ENCODE measurements at places on chromosomes 7 and 10.

- DNase-seq = no peak
Observed at GRCh38 chr7:157012113-157012547, 1.7 kb upstream of the MNX1 start.

GRCh38 chr7:28771906-28772622 is 186.1 kb downstream of the TRIL start:
- DNase-seq = no peak

GRCh38 chr10:103193820-103194529 is 903 bp upstream of the NT5C2 start:
- DNase-seq = no peak

GRCh38 chr10:118638680-118639079 is 43.2 kb upstream of the PRLHR start:
- no peak for DNase-seq

DNA sequence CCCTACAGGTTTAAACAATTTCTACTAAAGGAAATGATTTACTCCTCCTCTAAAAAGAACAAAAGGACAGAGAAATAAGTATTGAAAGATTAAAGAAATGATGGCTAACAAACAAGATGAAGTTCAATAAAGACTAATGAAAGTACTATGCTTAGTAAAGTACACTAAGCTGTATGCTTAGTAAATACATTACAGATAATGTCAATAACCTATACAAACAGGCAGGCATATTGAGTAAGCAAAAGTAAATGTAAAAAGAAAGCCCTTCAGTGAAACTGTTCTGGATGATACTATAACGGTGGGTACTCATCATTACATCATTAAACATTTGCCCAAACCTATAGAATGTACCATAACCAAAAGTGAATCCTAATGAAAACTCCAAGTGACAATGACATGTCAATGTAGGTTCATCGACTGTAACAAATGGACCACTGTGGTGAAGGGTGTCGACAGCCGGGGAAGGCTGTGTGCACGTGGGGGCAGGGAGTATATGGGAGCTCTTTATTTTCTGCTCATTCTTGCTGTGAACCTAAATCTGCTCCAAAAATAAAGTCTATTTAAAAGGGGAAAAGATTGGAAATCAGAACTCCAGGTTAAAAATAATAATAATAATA is 34.0 kb downstream of the CYTH3 start:
- no peak for DNase-seq

GRCh38 chr10:120782336-120782735 is 68.8 kb upstream of the WDR11 start:
- no peak for DNase-seq

- DNase-seq = no peak
Observed at GRCh38 chr7:27173956-27174873, at the start of gene HOXA10. HOXA10 (minus strand) TSS chr7:27174320; CDS start chr7:27174306, 14 bp downstream.

DNA sequence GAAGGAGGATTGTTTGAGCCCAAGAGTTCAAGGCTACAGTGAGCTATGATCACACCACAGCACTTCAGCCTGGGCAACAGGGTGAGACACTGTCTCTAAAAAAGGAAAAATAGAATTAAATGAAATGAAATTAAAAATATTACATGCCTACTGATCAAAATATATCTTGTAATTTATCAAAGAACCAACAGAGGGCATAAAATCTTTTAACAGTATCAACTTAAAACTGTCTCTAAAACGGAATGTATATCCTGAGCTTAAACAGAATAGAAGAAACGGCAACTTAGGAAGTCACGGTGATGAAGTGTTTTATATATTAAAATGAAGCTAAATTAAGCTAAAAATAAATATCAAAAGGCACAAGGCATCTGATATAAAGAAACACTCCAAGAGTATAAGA is 78.8 kb downstream of the MTPAP start:
- DNase-seq = no peak

GRCh38 chr7:2713978-2714377 is 26.0 kb downstream of the AMZ1 start:
- DNase-seq = no peak

DNA sequence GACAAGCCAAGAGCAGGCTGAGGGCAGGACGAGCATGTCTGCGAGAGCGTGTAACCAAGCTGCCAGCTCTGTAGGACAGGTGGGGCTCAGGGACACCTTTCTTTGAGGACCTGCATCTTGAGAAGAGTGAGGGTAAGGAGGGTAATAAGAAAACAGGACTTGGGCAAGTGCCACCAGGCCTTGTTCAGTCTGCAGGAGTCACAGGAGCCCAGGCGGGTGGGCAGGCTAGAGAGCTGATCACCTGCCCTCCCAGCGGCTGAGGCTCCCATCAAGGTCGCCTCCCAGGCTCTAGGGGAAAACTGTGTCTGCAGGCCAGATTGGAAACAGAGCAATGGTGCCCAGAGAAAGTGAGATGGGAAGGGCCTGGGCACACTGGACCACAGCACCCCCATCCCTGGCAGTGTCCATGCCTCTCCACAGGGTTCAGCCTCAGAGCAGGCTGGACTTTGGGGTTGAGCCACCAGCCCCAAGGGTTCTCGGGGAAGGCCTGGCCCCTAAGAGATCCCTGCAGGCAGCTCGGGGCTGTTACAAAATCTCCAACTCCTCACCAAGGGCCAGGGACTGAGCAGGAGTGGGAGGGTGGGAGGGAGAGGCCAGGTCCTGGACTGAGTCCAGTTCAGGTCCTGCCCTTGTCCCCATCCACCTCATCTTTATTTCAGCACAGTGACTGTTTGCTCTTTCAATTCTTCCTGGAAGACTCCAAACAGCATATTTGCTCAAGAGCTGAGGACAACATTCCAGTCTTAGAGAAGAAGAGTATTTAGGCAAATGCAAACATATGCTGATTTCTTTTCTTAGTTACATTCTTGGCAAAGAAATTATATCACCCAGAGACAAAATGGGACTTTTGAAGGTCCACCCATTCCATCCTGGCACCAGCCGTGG is 161.9 kb downstream of the GRID1 start:
- no peak for DNase-seq

- DNase-seq = no peak
Observed at GRCh38 chr7:2476776-2477446, 713 bp upstream of the GRIFIN start.

DNA sequence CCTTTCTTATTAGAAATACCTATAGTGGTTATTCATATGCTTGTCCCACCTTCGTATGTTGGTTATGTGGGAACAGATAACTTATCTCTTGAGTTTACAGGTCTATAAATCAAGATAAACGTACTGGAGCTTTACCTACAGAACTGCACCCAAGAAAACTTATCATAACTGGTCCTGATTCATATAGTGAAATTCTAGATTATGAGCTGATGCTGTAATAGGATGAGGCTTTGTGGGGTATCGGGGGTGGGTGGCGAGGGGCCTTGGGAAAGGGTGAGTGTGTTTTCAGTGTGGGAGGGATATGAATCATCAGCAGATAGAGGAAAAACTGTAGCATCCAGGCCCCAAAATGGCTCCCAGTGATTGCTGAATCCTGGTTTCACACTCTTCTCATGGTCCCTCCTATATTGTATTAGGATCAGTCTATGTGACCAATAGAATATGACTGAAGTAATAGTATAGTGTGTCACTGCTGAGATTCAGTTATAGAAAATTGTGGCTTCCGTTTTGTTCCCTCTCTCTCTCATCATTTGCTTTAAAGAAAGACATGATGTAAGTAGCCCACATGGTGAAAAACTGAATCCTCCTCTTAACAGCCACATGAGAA is 706.8 kb upstream of the LRRTM3 start:
- DNase-seq = peak; percentile 53

- no peak for DNase-seq
Observed at GRCh38 chr10:70777063-70777875, 7.9 kb downstream of the TBATA start.

DNA sequence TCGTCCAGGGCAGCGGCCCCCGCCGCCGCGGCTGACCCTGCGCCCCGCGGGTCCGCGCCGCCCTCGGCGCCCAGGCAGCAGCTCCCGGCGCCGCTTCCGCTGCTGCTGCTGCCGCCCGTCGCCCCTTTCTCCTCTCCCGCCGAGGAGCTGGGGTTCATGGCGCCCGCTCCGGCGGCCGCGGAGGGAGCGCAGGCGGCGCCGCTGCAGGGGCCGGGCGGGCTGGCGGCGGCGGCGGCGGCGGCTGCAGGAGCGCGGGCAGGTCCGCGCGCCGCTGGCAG is 286 bp downstream of the DGKI start:
- no peak for DNase-seq

GRCh38 chr10:4506095-4506494 is 319.9 kb upstream of the AKR1E2 start:
- DNase-seq = no peak

- no peak for DNase-seq
Observed at GRCh38 chr10:42637142-42637541, 1.2 kb downstream of the ZNF33B start.

DNA sequence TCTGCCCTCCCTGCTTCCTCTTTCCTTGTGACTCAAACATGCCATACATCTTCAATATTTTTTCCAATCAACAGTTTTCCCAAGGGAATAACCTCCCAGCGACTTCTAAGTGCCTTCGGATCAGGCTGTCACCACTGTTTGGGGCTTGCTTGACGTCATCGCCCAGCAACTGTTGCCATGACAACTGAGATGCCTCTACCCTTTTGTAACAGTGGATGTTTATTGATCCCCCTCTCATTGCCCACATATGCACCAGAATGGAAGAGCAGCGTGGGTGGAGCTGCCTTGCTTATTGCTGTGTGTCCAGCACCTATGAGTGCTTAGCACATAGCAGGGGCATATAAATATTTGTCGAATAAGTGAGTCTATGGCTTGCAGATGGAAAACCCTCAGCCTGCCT is 14.4 kb downstream of the FFAR4 start:
- DNase-seq = no peak

DNA sequence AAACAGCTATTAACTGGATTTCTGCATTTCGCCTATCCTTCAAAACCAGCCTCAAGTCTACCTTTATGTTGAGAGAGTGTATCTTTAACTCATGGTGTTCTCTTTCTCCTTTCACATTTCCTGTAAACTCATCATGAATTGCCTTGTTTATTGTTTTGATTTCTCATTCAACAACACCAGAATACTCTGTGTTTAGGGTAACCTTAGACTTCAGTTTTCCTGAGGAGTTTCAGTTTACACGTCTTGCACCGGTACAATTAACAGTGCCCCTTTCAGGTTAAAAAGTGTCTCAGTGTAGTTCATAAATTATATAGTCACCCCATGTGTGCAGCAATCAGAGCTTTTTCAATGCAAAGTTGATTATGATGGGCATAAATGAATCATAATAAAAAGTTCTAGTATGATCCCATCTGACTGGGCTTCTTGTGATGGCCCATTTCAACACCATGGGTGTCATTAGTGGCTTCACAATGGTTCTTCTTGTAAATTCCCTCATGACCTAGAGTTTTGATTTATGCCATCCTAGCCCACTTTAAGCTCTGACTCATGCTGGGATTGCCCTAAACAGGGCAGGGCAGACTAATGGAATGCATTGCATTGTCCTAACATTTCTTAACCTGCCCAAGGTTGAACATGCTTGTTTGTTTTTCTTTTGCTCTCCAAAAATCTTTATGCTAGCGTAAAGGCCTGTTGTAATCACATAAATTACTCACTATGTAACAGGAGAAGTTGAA is 22.0 kb downstream of the ITGB8 start:
- DNase-seq = no peak

DNA sequence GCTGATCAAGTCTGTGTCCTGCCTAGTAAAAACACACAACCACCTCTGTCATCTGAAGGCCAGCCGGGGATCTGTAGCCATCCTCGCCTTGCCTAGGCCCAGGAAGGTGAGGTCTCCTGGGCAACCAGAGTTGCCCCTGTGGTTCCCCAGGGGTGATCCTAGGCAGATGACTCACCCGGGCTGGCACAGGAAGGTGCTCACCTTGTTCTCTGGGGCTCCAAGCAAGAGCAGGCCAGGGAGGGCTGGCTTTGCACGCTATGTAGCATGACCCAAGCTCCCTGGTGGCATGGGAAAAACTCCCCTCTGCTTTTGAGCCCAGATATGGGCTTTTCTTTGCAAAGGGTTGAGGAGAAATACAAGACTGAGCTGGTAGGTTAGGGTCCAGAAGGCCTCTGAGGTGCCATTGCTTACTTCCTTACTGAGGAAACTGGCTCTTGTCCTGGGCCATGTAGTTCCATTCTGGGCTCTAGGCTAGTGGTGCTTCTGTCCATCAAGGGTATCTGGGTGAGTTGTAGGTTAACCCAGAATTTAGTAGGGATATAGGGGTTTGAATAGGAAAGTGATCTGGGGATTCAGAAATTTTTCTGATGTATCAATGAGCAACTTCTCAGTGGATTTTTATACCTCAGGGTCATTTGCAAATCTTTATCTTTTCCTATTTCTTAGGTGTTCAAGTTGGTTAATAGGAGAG is 112.0 kb downstream of the NT5C2 start:
- no peak for DNase-seq

- no peak for DNase-seq
Observed at GRCh38 chr10:28215930-28216329, 86.9 kb downstream of the MPP7 start.

- no peak for DNase-seq
Observed at GRCh38 chr7:105712877-105713276, 131.6 kb upstream of the EFCAB10 start.

GRCh38 chr7:63038987-63039386 is 959.7 kb upstream of the ZNF722 start:
- no peak for DNase-seq

GRCh38 chr10:35194471-35194870 is 67.8 kb downstream of the CREM start:
- no peak for DNase-seq

DNA sequence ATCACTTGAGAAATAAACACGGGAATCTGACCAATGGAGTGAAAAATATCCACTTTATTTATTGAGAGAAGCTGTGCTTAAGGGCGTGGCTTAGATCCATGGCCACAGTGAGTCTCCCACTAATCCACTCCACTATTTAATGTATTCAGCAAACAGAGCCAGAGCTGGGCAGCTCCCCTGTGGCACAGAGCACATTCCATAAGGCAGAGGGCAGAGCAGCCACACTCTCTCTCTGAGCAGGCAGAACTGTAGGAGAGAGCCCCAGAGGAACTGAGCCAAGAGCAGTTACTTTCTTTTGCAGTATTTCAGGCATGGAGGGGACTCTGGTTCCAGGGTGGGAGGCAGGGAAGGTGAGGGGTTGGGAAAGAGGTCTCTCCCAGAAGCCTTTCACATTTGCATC is 106.0 kb downstream of the GALNT17 start:
- no peak for DNase-seq

DNA sequence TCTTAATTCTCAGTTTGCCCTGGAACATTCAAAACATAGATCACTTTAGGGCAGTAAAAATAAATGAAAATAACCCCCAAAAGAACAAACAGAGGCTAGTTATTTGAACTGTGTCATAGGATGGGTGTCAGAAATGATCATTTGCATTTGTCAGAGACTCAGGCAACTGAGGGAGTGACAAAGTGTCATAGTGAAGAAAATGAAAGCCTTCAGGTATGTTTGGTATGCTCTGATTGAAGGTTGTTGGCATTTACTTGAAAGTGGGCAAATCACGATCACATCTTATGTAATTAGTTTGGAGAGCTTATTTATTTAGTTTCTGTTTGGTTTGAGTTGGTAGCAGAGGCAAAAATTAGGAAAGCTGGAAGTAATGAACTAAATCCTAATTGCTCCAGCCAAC is 880.9 kb downstream of the ANKRD7 start:
- DNase-seq = no peak
